Stimulated activated CD8-positive, alpha-beta memory T cell treated with anti-CD3 and anti-CD28 coated beads, Interleukin-7, amount 100 ng/mL, for 1 hour (primary cell): ENCODE measurements at places on chromosomes 3 and 15.

DNA sequence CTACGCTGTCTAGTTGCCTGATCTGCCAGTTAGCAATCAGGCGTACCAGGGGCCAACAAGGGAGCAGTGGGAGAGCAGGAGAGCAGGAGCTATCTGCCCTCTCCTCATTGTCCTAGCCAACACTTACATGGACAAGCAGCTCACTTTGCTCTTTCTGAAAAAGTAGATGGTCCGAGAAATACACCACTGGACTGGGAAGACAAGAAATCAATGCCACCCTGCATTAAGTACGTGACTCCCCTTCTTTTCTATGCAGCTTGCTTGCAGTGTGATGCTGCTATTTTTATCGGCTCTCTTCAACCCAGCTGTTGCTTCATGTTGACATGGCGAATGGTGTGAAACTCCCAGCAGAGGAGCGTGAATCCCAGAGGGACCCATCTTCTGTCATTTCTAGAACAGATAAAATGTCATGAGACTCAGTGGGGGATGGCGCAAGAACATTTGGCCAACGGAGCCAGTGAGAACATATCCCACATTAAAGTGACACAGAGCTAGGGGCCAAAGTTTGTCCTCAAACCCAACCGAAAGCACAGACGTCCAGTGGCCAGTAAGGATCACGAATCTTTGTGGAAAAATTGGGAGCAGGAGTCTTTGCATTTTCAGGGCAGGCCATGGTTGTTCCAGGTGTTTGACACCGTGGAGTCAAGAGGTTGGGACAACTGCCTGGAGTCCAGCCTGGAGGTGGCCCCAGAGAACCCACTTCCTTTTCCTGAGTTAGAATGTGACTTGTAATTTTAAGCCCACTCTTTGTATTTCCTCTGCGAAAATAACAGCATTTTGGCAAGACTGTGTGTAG lies 53.7 kb upstream of the MEF2A start:
- DNase-seq, result no peak

DNA sequence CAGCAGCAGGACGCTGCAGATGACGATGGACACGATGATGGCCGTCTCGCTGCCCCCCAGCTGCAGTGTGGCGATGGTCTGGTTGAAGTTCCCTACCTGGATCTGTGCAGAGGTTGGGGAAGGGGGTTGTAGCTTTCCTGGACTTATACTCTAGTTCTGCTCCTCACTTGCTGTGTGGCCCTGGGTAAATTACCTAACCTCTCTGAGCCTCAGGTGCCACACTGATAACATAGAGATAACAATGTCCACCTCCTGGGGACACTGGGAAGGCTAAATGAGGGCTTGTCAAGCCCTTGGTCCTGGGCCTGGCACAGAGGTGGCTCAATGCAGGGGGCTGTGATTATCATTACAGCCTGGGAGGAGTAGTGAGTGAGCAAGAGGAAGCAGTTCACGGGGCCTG lies 26.9 kb downstream of the H1-8 start:
- no peak for DNase-seq

DNA sequence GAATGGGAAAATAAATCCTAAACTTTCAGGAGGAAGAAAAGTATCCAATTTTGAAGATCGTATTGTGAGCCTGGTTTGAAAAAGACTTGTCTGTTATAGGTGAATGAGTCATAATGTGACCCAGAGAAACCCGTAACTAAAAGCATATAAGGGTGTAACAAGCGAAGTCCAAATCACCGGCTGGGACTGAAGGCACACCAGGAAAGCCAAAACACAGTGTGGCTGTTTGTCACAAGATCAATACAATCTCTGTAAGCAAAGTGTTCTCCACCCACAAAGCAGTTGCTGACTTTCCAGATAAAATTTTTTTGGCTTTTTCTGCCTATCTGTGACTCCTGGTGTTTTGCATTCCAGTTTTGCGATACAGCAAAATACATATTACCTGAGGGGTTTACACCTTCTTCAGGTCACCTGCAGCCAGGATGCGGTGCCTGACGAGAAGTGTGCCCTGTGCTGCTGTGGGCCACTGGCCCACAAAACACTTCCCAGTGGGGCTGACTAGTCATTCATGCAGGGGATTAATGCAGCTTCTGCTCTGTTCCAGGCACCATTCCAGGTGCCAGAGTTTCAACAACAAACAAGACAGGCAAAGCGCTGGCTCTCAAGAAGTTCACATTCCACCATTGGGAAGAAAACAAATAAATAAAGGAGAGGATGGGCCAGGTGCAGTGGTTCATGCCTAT lies 14.4 kb downstream of the HES1 start:
- no peak for DNase-seq

GRCh38 chr3:144257381-144257780 lies 285.8 kb downstream of the DIPK2A start:
- no peak for DNase-seq

DNA sequence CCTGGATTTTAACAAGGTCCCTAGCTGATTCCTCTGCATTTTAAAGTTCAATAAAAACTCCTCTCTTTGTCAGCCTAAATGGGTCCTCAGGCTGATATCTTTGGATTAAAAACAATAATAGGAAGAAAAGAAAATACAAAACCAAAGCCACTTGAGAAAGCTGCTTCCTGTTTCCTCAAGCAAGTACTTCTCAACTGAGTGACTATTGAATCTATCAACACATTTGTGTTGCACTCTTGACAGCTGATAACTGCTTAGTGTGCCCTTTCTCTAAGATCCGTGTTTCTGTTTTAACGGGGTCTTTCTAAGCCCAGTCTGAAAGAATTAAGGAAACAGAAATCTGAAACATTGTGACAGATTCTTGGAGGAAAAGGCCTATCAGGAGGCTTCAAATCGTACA lies 410.7 kb downstream of the GRM7 start:
- DNase-seq, result no peak

DNA sequence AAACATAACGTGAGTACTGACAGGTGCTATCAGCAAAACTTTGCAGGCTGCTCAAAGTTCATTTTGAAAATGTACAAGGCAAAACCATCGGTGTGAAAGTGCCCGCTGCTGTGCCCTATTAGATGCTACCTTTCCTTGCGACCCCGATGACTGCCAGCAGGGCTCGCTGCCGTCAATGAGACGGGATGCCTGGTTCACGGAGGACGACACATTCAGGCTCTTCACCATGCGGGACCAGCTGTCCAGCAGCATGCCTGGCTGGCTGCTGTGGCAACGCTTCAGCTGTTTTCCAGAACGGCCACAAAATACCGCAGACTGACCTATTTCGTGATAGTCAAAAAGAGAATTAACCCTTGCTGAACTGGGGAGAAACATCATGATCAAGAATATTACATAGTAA lies 92.7 kb upstream of the OCA2 start:
- DNase-seq, result no peak

GRCh38 chr3:155647206-155647605 lies 97.7 kb downstream of the PLCH1 start:
- DNase-seq, result no peak

DNA sequence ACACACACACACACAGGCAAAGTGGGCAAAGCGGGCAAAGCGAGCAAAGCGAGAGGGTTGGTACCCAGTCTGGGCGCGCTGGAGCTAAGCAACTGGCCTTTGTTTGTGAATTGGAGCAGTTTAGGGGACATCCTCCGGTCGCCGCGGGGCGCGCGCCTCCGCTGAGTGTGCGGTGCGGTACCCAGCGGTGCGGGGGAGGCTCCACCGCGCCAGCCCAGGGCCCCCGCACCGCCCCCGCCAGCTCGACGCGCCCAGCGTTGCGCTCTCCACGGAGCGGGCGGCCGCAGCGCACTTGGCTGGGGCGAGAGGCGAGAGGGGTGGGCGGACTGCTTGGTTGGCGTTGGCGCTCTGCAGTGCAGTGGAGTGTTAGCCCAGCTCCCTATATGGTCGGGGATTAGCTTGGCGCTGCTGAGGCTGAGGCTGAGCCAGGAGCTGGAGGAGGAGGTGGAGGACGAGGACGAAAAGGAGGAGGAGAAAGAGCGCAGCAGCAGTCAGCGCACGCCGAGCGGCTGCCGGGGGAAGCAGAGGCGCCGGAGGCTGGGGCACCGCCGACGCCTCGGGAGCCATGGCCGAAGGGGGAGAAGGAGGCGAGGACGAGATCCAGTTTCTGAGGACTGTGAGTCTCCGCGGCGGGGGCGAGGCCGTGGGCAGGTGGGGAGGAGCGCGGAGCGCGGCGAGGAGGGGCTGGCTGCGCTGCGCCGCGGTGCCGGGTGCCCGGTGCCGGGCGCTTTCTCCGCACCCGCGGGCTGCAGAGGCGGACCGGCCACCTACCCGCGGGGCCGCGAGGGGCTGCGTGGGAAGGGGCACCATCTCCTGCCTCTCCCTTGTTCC lies at the start of gene RYR3:
RYR3 (plus strand) TSS at position 487 of the 831 bp plus-strand sequence; CDS start at position 566, 79 bp downstream.
- no peak for DNase-seq

- no peak for DNase-seq
Measured at GRCh38 chr3:126983653-126984390, 907 bp downstream of the PLXNA1 start.

DNA sequence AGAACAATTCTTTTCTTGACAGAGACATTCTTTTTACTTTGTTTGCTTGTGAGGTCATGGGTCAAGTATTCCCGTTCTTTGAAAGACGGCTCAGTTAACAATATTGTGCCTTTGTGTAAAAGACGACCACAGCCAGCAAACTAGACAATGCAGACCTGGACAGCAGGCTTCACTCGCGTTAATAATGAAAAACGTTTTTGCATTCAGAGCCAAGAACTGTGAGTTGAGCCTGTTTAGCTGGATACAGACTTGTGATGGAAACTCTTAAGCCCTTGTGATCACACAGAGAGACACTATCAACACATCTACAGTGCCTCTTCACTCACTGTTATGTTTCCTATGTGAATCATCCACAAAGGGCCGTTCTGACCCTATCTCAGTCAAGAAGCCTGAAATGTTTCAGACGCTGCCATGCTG lies 37.3 kb upstream of the CMTM7 start:
- DNase-seq, result no peak
